Small intestine (tissue), 16 donors: ENCODE measurements at places on chromosomes 2 and 18.

- no peaks in the 10 kb centered on the region for H3K36me3 ChIP-seq
- no peaks in the 10 kb centered on the region for H3K4me1 ChIP-seq
- H3K4me3 ChIP-seq: peak within 1 kb of the TSS; percentile 61
- peak within 1 kb of the TSS; percentile 2 for H3K27ac ChIP-seq
- no peaks in the 10 kb centered on the region for H3K27me3 ChIP-seq
- peak; percentile 64 for DNase-seq
Measured at GRCh38 chr2:84880645-84881521, at the start of gene TRABD2A. Gene TRABD2A (minus strand): TSS chr2:84881084. CDS start chr2:84881039, 45 bp downstream.

DNA sequence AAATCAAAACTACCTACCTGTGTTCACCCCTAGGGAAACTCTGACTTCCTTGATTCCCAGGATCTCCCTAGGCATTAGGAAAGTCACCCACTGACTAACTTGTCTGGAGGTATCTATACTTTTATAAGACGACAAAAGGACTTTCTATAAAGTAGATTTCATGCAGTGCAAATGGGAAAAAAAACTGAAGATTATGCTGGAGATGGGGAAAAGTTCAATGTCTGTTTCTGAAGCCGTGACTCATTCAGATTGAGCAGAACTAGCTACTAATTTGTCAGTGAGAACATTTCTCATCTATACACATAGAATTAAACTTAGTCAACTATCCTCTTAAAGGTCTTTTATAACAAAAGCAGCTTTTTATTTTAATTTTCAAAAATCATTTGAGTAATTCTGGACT, 6.0 kb downstream of the SEPTIN10 start:
- H3K36me3 ChIP-seq: peaks cover 3% of the 10 kb centered on the region
- H3K27ac ChIP-seq: no peak overlapping the region
- H3K27me3 ChIP-seq: peaks cover 2% of the 10 kb centered on the region
- H3K4me1 ChIP-seq: peaks cover 28% of the 10 kb centered on the region

- DNase-seq: peak; percentile 52
- no peaks in the 10 kb centered on the region for H3K27me3 ChIP-seq
- no peaks in the 10 kb centered on the region for H3K36me3 ChIP-seq
Measured at GRCh38 chr2:129396980-129397599, 582.4 kb upstream of the RAB6C start.

DNA sequence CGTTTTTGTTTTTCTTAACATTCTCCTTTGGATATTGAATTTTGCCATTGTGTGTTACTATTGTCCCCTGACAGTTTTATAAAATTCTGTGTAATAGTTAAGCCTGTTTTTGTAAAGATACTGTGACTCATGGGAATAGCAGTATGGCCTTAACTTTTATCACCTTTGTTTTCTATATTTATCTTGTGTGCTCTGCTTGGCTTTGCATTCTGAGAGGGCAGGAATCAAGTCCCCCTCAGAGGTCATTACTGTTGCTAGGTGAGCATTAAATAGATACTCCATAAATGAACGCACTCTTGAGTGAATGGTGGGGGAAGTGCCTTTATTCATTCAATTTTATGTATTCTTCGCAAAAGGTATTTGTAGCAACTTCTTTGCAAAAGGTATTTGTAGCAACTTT, 160.0 kb downstream of the PHLPP1 start:
- H3K36me3 ChIP-seq: no peaks in the 10 kb centered on the region
- no peak for DNase-seq
- peaks cover 2% of the 10 kb centered on the region for H3K4me1 ChIP-seq
- no peak overlapping the region for H3K27ac ChIP-seq
- H3K27me3 ChIP-seq: no peaks in the 10 kb centered on the region
- H3K4me3 ChIP-seq: no peak overlapping the region

DNA sequence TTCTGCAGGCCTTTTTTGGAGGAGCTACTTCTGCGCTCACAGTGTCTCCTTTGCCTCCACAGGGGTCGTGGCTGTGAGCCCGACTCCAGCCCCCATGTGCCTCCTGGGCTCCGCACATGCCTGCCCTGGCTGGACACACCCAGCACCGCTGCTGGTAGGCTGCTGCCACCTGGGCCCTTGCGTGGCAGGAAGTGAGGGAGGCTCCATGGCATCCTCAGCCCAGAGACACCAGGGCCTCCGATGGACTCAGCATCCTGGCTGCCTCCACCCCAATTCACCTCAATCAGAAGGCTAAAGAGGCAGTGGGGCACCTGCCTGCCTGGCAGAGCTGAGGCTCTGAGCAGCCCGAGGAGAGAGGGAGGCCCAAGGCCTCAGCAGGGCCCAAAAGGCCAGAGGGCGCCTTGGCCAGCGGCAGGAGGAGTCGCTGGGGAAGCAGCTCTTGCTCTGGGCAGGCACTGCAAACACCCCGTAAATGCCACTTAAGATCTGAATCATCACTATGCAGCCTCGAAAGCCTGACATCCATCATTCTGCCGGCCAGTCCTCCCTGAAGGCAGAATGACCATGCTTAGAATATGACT, 68.3 kb upstream of the OTOS start:
- H3K27ac ChIP-seq: no peak overlapping the region
- no peaks in the 10 kb centered on the region for H3K36me3 ChIP-seq
- H3K27me3 ChIP-seq: no peaks in the 10 kb centered on the region
- DNase-seq: no peak
- H3K4me3 ChIP-seq: no peak overlapping the region
